ENCODE measurements at places on chromosomes 1 and 21. TPM values are rescaled to one million over a fixed set of nuclear protein-coding genes. Genes with fewer than 3 reads are reported as not detected.

DNA sequence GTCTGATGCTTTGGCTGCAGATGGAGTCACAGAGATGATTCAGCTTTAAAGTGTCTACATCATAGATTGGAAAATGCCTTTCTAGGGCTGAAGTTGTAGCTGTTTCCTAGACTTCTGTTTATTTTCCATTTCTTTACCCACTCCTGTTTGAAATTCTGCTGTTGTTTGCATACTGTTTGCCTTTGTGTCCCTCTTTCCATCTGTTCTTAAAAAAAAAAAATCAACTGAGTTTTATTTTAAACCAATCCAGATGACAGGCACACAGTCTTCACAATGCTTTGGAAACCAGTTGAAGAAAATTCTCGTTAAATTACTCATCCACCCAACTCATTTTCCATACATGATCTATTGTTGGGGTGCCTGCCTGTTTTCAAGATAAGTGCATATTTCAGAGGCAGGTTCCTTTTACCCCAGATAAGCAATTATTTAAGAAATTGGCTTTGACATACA, 245.9 kb downstream of the DISC1 start:
- no peak for DNase-seq

GRCh38 chr1:153583976-153584375, 18.3 kb upstream of the S100A2 start:
- no peak for DNase-seq

GRCh38 chr1:108881369-108881768, 4.6 kb downstream of the GPSM2 start:
- no peak for DNase-seq

FNDC10 gene
- 1.6 TPM for total RNA-seq

SLC30A2 gene
- total RNA-seq: not detected

DCDC2B gene
- total RNA-seq: not detected
